ENCODE measurements at places on chromosomes 7 and 10.

- DNase-seq, result no peak
These were observed 71.6 kb downstream of the CACNB2 start for GRCh38 chr10:18211862-18212261.

DNA sequence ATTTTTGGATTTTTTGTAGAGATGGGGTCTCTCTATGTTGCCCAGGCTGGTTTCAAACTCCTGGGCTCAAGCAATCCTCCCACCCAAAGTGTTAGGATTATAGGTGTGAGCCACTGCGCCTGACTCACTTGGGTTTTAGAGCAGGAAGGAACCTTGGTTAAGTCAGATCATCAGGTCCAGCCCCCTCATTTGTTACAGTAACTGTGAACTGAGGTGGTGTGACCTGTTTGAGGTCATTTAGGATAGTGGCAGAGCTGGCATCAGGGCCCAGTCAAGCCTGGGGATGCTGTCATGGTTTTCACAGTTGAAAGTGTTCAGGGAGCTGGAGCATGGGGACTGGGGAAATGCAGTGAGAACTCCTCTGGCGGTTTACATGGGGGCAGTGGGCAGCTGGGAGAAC, 159.6 kb downstream of the TAX1BP1 start:
- DNase-seq, result no peak

DNA sequence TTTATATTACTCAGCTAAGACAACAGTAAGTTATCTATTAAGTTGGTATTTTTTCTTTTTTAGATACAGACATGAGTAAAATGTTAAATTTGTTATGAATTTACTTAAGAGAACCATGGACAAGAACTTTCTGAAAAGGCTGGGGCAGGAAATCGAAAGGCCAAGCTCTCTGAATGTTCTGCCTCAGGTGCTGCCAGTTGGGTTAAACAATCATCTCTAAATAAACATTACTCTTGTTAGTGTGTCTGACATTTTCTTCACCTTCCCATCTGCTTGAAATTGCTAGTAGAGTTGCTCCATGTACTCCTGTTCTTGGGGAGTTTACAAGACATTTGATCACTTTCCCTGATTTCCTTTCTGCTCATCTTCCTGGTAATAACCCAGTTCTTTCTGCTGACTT, 87.5 kb downstream of the ANKRD7 start:
- no peak for DNase-seq

GRCh38 chr10:132385721-132386418, 11.1 kb upstream of the PWWP2B start:
- DNase-seq, result no peak

DNA sequence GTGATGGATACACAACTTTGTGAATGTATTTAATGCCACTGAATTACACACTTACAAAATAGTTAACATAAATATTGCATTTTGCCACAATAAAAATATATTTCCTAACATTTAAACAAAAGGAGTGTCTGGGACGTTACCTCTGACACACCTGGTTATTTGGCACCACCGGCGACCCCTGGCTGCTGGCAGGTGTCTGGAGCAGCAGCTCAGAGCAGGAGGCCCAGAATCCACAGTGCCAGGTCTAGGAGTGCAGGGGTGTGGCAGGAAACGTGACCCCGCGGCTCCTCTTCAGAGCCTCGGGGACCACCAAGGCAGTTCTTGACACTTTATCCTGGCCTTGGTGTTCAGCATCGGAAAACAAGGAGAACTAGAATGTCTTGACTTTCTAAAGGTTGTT, 46.3 kb downstream of the MGMT start:
- DNase-seq, result no peak
